ENCODE measurements at places on chromosomes 7 and 10.

DNA sequence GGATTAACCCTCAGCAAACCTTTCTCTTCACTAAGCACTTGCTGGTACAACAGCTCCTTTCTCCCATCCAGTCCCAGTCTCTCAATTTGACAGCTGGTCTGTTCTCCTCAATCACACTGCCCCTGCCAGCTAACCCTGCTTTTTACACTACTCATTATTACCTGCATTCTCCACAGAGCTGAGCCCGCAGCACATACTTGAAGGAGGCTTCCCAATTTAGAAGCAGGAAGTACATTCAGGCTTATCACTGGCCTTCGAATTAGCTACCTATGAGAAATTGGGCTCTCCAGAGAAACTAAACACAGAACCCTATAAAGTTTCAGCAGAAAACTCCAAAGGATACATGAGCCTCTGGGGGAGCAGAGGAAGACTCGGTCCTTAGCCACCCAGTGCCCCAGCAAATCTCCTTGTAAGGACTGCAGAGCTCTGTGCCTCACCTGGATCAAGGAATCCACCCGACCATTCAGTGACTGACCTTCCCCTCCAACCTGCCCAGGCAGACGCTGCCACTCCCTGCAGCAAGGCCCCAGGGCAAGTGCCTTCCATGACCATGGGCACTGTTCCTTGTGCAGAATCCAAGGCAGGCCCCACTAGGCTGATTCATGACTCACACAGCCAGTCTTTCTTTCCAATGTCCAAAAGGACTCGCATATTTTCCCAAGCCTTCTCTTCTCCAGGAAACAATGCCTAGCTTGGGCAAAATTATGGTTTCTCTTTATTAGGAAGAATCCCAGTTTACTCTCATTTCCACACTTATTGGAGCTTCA lies 68.0 kb downstream of the VOPP1 start:
- no peak for DNase-seq

DNA sequence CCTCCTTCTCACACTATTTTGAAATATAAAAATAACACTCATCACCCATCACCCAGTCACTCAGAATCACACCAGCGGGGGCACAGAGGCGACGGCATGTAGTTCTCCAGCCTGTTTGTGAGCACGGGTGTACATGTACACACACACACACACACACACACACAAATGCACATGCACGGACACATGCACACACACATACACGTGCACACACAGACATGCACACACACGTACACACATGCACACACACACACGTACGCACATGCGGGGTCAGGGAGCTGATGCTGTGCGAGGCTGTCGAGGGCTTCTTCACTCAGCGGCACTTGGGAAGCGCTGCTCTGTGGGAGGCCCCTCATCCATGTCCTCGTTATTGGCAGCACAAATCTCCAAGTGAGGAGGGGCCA lies 178.8 kb downstream of the ELFN1 start:
- no peak for DNase-seq

DNA sequence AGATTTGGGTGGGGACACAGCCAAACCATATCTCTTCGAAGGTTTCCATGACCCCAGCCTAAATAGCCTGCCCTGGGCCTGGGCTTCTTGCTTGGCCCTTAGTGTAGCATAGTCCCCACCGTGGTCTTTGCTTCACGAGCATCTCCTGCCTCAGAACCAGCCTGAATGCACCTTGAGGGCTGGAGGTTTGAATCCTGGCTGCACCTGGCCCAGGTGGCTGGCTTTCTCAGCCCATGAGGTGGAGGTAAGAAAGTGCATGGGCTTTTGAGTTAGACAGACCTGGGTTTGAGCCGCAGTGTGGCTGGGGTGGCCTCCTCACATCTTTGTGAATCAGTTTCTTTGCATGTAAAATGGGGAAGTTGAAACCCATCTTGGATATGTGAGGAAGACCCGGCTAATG lies 24.2 kb upstream of the PCBD1 start:
- no peak for DNase-seq

GRCh38 chr10:77445547-77445946 lies 192.1 kb downstream of the KCNMA1 start:
- no peak for DNase-seq

- DNase-seq = no peak
Measured at GRCh38 chr7:144975882-144976281, 140.0 kb upstream of the TPK1 start.

DNA sequence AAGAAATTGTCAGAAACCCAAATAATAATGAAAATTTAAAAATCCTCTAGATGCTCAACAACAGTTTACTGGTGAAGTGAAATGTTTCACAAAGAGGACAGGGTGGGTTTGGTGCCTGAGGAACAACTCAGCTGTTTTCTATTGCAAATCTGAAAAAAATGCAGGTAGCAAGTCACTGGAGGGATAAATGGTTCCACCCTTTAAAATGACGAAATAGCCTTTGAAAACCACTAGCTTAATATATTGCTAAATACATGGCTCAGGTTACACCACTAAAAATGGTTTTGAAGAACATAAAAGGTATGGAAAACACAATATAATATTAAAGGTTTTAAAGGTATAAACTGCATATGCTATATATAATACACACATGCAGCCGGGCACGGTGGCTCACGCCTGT lies 69.5 kb downstream of the LMBR1 start:
- no peak for DNase-seq

DNA sequence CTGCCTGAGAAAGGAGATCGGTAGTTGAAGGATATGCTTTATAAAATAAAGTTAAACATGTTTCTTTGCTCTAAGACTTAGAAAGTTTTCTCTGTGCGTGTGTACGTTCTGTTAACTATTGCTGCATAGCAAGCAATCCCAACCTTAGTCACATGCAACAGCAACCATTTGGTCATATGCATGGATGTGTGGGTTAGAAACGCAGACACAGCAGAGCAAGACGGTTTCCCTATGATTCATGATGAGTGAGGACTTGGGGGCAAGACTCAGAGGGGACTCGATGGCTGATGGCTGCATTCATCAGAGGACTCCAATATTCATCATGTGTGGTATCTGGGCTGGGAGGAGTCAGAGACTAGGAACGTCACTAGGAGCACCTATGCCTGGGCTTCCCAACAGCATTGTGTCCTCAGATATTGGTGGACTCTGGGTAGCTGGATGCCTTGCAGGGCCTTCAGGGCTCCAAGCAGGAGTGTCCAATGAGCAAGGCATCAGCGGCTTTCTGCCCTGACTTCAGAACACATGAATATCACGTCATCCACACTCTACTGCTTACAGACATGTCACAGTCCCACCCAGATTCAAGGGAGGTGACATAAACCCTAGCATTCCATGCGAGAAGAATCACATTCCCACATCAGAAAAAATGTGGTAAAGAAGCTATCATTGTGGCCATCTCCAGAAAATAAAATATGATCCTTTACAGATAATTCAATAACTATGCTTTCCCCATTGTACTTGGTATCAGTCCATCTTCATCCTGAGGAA lies 731.2 kb downstream of the TNS3 start:
- DNase-seq = no peak

DNA sequence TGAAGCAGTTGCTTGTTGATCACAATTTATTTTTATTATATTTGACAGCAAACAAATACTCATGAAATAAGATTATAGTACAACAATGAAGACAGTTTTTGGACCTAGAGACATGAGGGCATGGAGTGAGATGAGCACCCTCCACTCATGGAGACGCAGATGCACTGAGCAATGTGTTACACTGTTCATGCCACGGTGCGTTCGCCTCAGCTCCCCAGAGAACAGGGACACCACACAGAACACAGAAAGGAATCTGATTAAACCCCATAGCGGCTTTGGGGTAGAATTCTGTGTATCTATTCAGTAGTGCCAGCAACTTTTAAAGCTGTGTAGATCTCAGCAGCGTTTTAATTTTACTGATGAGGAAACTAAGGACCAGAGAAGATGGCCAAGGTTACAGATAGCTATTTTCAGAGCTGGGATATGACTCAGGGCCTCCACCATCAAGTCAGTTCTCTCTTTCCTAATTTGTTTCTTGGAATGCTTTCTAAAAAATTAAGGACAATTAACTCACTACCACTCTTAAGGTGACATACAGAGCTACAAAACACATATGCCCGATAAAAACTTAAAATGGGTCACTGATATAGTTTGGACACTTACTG lies 33.6 kb downstream of the FAM25A start:
- no peak for DNase-seq

- DNase-seq = no peak
Measured at GRCh38 chr10:62653254-62653653, 151.3 kb upstream of the ADO start.

DNA sequence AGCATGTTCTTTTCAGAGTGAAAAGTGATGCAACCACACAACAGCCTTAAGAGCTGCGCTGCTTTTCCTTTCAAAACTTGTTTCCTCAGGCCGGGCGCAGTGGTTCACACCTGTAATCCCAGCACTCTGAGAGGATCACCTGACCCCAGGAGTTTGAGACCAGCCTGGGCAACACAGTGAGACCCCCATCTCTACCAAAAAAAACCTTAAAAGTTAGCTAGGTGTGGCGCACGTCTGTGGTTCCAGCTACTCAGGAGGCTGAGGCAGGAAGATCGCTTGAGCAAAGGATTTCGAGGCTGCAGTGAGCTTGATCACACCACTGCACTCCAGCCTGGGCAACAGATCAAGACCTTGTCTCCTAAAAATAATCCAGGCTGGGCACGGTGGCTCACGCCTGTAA lies 2.0 kb downstream of the COX19 start:
- DNase-seq = no peak

GRCh38 chr10:28585076-28585475 lies 52.2 kb downstream of the WAC start:
- DNase-seq = no peak

GRCh38 chr7:141203177-141203576 lies 129.3 kb downstream of the TMEM178B start:
- no peak for DNase-seq

GRCh38 chr10:124611738-124612137 lies 132.4 kb downstream of the FAM53B start:
- no peak for DNase-seq

DNA sequence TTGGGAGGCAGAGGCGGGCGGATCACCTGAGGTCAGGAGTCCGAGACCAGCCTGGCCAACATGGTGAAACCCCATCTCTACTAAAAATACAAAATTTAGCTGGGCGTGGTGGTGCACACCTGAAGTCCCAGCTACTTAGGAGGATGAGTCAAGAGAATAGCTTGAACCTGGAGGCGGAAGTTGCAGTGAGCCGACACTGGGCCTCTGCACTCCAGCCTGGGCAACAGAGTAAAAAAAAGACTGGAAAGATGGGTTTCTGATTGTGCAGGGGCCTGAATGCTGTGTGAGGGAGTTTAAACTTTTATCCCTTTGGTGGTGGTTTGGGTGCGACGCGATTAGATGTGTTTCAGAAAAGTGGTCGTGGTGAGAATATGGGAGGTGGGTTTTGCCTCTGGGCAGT lies 1.8 kb downstream of the CHST12 start:
- DNase-seq = no peak

DNA sequence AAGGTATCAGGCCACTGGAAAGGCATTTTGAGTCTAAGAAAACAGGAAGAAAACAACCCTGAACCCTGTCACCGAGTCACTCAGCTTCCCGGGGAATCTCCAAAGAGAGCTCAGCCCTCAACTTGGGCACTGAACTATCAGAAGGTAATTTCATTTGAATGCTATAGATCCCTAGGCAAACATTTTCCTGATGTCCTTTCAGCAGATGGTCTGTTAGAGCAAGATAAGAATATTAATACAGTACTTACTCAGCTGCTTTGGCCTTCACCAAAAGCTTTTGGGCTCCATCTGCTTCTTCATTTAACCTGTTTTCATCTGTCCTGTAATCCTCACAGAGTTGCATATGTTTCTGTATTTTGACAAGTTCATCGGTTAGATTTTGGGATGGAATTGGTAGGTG lies 34.2 kb upstream of the LAMB1 start:
- DNase-seq = no peak

DNA sequence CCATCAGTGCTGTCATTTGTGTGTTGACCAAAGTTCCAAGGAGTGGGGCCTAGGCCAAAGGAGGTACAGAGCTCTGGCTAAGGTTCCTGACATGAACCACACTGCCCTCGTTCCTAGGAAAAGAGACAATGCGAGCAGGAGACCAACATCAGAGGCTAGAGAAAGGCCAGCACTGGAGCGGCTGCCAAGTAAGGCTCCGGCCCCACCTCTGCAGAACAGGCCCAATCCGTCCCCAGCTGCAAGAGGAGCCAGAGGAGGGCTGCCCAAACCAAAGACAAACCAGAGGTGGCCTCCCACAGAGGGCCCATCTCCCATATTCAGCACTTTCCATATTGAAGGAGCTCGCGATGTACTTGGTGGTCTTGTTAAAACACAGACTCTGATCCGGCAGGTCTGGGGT lies 81.0 kb downstream of the FAM53B start:
- DNase-seq = no peak

- no peak for DNase-seq
Measured at GRCh38 chr7:2520131-2520760, 672 bp downstream of the LFNG start.

DNA sequence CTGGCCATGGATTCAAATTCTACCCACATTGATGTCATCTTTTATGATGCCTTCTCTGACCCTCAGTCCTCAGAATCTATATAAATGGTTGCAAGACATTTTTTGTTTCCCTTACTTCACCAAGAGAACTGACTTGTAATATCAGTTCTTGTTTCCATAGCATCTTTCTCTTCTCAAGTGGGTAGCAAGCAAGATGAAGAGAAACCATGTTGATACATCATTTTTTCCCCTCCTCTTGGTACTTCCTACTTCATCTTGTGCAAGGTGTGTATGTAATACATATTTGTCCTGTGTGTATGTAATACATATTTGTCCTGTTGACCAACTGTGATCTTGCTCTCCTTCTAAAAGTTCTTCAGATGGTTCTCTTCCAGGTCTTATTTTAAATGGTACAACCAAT lies 348.6 kb downstream of the PTEN start:
- DNase-seq = no peak

- DNase-seq = no peak
Measured at GRCh38 chr10:43188702-43189101, 50.5 kb downstream of the CSGALNACT2 start.

- no peak for DNase-seq
Measured at GRCh38 chr7:30086529-30086928, 48.3 kb upstream of the MTURN start.

- DNase-seq = no peak
Measured at GRCh38 chr7:24769851-24770250, 12.6 kb upstream of the GSDME start.

GRCh38 chr7:100016215-100016901 lies 962 bp downstream of the ZKSCAN1 start:
- no peak for DNase-seq

GRCh38 chr10:71372882-71373495 lies 23.7 kb upstream of the CDH23 start:
- DNase-seq = no peak

- no peak for DNase-seq
Measured at GRCh38 chr10:89275383-89275782, 23.8 kb upstream of the LIPA start.

GRCh38 chr7:111485701-111486380 lies 76.5 kb downstream of the IMMP2L start:
- DNase-seq = no peak

DNA sequence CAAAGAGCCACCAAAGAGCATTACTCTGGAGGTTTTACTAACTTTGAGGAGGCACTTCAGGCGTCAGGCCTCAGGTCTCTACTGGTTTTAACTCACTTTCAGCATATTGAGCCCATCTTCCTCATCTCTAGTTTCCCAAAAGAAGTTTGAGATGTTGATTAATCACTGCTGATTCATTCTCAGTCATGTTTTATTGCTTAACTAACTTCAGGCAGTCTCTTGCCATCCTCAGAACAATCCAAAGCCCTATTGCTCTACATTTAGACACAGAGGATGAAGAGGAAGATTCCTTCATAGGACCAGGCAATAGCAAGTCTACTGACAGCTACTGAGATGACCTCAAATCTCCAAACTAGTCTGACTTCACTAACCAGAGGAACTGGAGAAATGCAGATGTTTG lies 39.1 kb upstream of the BET1 start:
- DNase-seq = no peak

GRCh38 chr10:80468806-80469421 lies 14.8 kb downstream of the TSPAN14 start:
- no peak for DNase-seq
